ENCODE measurements at places on chromosomes 5 and 9.

DNA sequence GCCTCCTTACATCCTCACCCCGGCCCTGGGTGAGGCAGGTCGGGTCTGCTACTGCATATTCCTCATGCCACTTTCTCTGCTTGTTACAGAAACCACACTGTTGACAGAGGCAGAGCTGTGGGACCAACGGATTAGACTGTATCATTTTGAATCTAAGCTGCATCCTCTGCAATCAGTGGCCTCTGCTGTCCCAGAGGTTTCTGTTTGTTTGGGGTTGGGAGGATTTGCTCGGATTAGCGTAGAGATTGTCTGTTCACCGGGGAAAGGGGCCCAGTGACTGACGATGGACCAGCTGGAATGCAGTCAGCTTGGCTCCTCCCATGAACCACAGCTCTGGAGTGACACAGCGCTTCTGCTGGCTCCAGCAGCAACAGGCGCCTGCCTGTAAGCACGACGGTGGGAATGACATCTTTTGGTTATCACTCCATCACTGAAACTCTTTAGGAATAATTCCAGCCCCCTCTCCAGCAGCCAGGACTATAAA is 37.3 kb upstream of the ADRA1B start:
- no peak for DNase-seq

- no peak for DNase-seq
Measured at GRCh38 chr5:59583151-59583809, 310.2 kb downstream of the PDE4D start.

- DNase-seq, result no peak
Measured at GRCh38 chr9:109026306-109026705, 13.0 kb upstream of the CTNNAL1 start.

- DNase-seq, result no peak
Measured at GRCh38 chr9:2709645-2710101, 7.6 kb upstream of the KCNV2 start.

- DNase-seq, result no peak
Measured at GRCh38 chr5:166024970-166025369, 2266.5 kb upstream of the WWC1 start.

GRCh38 chr9:92165484-92165883 is 50.3 kb upstream of the SPTLC1 start:
- DNase-seq, result no peak

DNA sequence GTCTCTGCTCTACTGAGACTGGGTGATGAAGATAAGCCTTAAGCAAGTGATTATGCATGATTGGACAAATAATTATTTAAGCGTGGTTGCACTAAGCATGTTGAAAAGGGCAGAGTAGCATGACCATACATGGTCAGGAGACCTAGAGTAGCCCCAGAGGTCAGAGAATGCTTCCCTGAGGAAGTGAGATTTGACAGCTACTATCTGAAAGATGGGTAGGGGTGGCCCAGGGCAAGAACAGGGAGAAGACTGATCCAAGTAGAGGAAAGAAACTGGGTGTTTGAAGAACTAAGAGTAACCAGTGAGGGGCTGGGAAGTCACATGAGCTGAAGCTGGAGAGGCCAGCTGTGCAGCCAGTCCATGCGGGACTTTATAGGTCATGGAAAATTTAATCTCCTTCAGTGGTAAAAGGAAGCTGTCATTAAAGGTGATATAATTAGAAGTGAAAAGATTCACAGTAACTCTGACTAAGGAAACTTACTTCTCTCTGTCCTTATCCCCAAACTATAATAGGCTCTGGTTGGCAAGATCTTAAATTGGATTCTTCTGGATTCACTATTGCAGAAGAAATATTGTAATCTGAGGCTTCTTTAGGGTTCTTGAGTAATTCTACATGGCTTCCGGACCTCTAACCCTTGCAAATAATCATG is 35.2 kb downstream of the YIPF5 start:
- no peak for DNase-seq

DNA sequence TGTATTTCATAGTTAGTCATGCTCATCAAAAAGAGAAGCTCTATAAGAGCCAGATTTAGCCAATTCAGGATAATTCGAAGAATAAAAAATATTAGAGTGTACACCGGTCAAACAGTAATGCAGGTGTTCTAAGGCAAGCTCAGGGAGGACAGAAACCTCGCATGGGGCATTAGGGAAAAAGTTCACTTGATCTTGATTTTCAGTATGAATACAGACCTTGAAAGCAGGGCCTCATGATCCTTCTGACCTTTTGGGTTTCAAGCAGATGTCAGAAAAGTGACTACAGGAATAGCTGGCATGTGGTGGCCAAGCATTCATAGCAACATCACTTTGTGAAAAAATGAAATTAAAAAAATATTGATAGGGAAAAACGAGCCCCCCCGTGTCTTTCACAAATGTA is 394.9 kb downstream of the KIF4B start:
- DNase-seq, result no peak

DNA sequence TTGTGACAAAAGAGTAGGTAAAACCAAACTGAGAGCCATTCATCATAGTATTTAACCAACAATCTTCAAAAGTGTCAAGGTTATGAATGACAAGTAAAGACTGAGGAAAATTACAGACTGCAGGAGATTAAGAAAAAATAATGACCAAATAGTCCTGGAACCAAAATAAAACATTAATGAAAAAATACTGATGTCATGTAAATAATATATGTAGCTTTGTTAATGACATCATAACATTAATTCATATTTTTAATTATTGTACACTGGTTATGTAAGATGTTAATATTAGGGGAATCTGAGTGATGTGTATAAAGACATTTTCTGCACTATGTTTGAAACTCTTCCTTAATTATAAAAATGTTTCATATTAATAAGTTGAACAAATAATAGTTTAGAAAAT is 436.7 kb downstream of the CYLC2 start:
- DNase-seq, result no peak

- DNase-seq, result no peak
Measured at GRCh38 chr9:35311891-35312639, 150.3 kb downstream of the UNC13B start.
